ENCODE measurements at places on chromosomes 6 and 20. TPM values are rescaled to one million over a fixed set of nuclear protein-coding genes. Genes with fewer than 3 reads are reported as not detected.

DNA sequence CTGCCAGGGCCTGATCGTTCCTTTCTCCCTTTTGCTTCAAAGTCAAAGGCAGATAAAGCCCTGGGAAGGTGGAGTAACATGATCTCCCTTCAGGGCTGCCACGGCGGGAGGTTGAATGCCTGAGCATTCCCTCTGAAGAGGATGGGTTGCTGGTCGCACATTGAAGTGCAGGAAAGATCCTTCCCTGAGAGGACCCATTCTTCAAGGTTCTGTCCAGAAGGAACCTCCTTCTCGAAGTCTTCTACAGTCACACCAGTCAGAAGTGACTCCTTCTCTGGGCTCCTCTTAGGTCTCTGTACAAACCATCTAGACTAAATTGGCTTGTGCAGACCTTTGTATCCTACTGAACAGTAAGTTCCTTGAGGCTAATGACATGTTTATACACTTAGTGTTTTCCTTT is 192.6 kb upstream of the VGLL2 start:
- no peak for DNase-seq

DNA sequence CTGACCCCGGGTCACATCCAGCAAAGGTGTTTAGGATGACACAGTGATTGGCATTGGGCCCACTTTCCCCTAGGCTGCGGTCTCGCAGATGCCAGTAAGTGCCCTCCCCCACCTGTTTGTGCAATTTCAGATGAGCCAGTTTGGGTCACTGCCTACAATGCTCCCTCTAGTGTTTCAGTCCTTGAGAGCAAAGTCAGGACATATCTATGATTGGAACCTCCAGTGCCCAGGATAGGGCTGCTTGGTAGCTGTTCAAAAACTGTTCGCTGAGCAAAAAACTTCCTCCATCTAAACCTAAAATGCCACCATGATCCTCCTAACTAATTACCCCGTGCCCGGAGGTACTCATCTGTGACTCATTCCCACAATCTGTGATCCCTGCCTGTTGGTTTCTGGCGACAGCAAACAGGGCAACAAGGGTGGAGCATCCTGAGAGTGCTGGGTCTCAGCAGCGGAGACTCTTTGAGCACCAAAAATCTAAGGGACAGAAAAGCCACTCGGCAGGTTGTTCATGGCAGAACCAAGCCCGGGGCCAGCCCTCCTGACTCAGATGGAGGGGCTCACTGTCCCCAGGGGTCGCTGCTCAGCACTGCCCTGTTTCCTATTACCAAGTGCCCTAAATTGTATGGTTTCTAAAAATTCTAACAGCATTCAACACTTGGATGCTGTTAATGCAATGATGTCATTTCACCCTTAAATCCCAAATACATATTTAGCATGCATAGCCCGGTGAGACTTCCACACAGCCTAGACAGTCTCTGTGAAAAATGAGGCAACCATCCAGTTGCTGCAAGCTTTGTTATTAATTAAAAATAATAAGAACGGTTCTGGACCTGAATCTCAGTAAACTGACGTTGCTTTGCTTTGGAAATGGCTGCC is 5.0 kb downstream of the VSX1 start:
- no peak for DNase-seq

The HSPA12B gene
- total RNA-seq, result 0.08 TPM

The SLC22A7 gene
- total RNA-seq, result not detected

The B3GALT4 gene
- total RNA-seq, result 1.4 TPM

The CLDN20 gene
- total RNA-seq, result not detected

The GPLD1 gene
- total RNA-seq, result 1.8 TPM

The PAX1 gene
- total RNA-seq, result not detected

Data from kidney epithelial cell (primary cell).